ENCODE measurements at places on chromosomes 7 and 10. TPM values are rescaled to one million over a fixed set of nuclear protein-coding genes. Genes with fewer than 3 reads are reported as not detected.

The PTF1A gene
- not detected for total RNA-seq

The TMEM184A gene
- 7.7 TPM for total RNA-seq

The ASAH2B gene
- 4.3 TPM for total RNA-seq

The TDRD1 gene
- not detected for total RNA-seq

The SHH gene
- total RNA-seq, result 0.43 TPM

The PRKG1 gene
- total RNA-seq, result 0.01 TPM

The CLDN4 gene
- 4.8 TPM for total RNA-seq

The ADAM22 gene
- total RNA-seq, result 0.33 TPM

The FAM180A gene
- 0.06 TPM for total RNA-seq

The VPS37D gene
- 4.8 TPM for total RNA-seq

The LRRC4 gene
- not detected for total RNA-seq

The OR2A12 gene
- total RNA-seq, result not detected

The PDE1C gene
- total RNA-seq, result 2.5 TPM

The CYP2C9 gene
- not detected for total RNA-seq

The NPFFR1 gene
- not detected for total RNA-seq

The CHCHD1 gene
- total RNA-seq, result 75.1 TPM

The ANTXRL gene
- total RNA-seq, result 0.36 TPM

Measured in A549 treated with Hydrocortisone at 1 μM for 4 hours (cell line).